ENCODE measurements at places on chromosomes 5 and 9.

DNA sequence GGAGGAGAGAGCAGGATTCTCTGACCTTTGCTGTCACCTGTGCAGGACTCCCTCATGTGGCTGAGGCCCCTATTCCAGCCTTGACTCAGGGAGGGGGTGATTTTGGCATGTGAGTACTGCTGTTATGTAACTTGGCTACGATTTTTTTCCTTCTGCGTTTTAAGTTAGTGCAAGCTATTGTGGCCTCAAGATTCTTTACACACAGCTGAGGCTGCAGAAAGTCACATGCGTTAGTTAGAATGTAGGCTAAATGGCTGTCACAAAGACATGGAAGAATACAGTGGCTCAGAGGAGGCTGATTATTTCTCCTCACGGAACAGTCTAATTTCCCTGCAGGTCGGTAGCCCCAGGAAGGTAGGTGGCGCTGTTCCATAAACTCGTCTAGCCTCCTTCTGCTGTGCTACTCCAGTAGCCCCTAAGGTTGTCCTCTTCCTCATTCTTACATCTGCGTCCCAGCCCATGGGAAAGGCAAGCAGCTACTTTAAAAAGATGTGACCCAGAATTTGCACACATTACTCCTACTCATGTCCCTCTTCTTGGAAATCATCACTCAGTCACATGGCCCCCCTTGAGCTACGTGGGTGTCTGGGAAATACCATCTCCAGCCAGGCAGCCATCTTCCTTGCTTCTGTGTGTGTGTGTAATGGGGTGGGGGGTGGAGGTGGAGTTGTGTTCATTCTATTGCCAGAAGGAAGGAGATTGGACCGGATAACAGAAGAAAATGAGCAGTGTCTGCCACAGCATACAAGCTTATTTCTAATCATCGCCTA lies 486.6 kb downstream of the CCDC171 start:
- DNase-seq: no peak

GRCh38 chr5:159135896-159136531 lies 36.3 kb upstream of the EBF1 start:
- DNase-seq: no peak

- no peak for DNase-seq
Measured at GRCh38 chr5:78283105-78283504, 11.4 kb downstream of the AP3B1 start.

DNA sequence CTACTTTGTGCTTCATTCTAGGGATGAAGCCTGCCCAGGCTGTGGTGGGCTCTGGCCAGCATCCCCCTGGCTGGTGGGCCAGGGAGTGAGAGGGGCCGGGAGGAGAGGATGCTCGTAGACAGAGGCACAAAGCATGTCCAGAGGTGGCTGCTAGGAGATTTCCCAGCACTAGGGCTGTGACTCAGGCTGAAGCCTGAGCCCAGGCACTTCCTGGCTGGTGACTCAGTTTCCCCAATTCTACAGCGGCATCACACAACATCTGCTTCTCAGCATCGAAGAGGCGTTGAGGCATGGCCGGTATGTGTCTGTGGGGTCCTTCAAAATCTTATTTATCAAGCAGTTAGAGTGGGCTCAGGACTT lies 55.6 kb downstream of the DUSP1 start:
- no peak for DNase-seq
